ENCODE measurements at places on chromosomes 6 and 20.

GRCh38 chr6:113524826-113525225 lies 332.3 kb upstream of the MARCKS start:
- no peak for DNase-seq

DNA sequence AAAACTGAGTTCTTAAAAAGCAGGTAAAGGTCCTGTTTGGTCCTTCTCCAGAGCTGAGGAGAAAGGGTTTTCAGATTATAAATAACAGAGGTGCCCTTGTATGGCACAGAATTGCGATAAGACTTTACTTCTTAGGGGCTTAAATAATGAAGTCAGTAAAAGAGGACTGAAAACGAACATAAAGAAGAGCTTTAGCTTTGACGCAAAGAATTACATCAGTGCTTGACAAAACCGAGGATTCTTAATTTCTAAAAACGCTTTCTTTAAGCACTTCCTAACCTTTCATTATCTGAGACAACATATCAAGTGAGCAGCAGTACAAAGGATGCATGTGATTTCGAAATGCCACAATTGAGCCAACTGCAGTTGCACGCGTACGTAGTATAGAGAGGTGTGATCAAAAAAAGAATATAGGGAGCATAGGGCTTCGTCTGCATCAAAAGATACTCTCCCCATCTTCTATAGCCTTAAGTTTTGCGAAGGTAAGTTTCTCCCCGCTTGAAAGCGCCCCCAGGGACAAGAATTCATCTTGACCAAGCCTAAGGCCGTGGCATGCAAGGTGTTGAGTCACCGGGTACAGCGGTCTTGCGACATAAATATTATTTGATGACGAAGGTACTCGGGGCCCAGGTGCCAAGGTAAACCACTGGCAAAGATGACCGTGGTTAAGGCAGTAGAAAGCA lies 778 bp upstream of the LOC128125822 start:
- DNase-seq, result peak; percentile 39

GRCh38 chr6:137685798-137686375 lies 181.2 kb upstream of the TNFAIP3 start:
- no peak for DNase-seq

- DNase-seq, result peak; percentile 83
Measured at GRCh38 chr6:26554697-26555504, 16.7 kb downstream of the HMGN4 start.

- DNase-seq, result no peak
Measured at GRCh38 chr20:3162080-3162611, 2.5 kb upstream of the FASTKD5 start.

- no peak for DNase-seq
Measured at GRCh38 chr20:58753267-58753921, 60.8 kb downstream of the NPEPL1 start.

GRCh38 chr6:157987788-157988699 lies 6.4 kb downstream of the SYNJ2 start:
- no peak for DNase-seq

GRCh38 chr6:35019831-35020230 lies 121.3 kb downstream of the TCP11 start:
- no peak for DNase-seq

DNA sequence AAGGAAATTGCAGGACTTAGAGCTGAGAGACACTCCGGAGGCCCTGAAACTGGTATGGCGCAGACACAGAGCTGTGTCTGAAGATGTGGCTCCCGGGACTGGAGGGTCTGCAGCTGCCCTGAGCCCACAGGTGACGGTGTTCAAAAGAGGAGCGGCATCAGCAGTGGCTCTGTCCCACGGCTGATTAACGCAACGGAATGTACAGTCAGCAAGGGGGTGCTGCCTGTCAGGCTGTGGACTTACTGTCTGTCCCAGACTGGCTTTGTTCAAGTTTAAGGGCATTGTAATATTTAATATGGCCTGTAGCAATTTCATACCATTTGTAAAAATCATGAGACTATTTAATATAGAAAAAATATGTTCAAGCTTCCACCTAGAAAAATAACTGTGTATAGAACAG lies 228.0 kb upstream of the TAB2 start:
- DNase-seq, result no peak

- no peak for DNase-seq
Measured at GRCh38 chr6:147127587-147127986, 76.6 kb upstream of the STXBP5 start.

GRCh38 chr20:5432030-5432429 lies 115.3 kb upstream of the PROKR2 start:
- no peak for DNase-seq

DNA sequence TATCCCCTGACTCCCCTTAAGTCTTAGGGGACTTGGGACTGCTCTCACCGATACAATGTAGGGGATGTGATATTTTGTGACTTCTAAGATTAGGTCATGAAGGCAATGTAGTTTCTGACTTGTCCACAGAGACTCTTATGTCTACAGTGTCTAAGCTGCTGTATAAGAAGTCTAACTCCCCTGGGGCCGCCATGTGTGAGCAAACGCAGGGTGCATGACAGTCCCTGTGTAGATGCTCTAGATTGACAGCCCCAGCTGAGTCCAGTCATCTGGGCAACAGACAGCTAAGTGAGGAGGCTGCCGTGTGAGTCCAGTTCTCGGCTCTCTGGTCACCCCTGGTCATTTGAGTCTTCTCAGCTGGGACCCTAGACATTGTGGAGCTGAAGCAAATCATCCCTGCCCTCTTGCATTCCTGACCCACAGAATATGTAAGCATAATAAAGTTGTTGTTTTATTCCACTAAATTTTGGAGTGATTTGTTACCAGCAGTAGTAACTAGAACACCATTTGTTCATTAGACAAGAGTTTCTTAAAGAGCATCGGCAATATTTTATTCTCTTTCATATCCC lies 743.3 kb upstream of the CHD6 start:
- DNase-seq, result no peak

DNA sequence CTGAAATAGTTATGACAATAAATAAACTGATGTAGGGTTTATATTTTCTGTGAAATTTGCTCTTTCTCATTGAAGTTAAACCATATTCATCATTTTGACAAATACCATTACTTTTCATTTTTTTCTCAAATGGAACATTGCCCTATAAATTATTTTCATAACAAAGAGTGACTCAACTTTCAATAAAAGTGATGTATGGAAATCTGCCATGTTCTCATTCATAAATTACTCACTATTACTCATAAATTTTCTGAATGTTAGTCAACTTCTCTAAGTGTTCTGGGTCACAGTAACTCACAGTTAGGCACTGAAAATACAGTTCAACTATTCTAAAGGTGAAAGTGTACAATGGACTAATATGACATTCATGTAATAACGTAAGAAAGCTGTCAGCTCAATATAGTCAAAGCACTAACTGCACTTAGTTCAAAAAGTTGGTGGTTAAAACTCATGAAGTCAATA lies 19.0 kb upstream of the STX11 start:
- no peak for DNase-seq

DNA sequence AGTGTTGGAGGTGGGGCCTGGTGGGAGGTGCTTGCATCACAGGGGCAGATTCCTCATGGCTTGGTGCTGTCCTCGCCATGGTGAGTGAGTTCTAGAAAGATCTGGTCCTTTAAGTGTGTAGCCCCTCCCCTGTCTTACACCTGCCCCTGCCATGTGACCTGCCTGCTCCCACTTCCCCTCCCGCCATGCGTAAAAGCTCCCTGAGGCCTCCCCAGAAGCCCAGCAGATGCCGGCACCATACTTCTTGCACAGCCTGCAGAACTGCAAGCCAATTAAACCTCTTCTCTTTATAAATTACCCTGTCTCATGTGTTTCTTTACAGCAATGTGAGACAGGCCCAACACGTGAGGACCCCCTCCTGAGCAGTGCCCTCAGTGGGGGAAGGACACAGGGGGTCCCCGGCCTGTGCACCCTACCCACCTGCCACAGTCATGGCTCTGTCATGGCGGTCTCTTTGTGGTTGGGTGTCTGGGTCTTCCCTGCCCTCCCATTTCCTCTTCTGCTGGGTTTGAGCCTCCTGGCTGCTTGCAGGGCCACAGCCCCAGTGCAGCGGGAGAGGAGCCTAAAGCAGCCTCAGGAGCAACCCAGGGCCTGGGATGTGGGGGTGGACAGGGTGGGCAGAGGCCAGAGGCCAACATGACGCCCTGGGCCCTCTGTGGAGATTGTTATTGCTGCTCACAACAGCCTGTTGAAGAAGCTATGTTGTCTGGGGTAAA lies 87.2 kb upstream of the QKI start:
- DNase-seq, result no peak

GRCh38 chr20:4946986-4947385 lies 54.3 kb downstream of the SLC23A2 start:
- DNase-seq, result no peak

DNA sequence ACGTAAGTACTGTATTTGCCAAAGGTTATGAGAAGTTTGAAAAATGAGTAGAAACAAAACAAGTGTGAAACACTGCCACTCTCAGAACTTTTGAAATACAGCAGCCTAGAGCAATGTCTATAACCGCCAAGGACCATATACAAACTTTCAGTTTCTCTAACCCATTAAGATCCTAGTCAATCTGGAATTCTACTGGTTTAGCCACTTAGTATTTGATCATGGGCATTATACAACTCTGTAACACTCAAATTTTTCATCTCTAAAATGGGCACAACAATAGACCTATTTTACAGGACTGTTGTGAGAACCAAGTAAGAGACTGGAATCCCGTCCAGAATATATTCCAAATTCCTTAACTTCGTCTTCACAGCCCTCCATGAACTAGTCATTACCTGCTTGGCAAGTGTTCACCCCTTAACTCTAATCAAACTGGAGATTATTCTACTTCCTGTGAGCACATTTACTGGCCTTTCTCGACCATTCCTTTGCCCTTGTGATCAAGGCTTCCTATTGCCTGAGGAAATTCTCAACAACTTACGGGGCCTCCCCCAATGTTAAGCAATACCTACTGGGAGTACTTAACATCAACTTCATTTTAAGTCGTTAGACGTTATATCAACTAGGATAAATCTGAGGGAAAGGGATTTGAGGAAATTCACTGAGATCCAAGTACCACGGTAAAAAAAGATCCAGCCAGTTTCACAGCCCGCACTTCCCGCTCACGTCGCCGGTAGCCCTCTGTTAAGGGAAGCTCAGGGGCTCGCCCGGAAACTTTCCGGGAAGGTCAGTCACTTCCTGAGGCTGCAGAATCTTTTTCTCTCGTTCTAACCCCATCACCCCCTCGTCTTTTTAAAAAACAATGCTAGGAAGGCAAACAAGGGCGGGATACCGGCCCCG lies 1.1 kb downstream of the EIF2S2 start:
- DNase-seq, result peak; percentile 37

DNA sequence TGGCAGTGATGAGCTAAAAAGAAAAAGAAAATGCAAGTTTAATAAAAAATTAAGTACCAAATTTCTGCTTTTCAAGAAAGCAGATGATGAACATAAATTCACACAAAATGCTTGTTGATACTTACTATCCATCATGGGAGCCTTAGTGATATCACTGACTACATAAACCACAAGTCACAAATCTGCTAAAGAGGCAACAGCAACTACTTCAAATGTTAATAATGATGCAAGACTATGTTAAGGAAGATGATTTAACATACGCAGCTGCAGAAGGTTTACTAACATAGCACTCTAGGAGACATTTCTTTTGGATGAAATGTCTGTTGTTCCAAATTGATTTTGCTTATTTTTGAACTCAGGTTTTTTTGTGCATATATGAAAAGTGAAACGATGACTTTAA lies 18.6 kb downstream of the FYN start:
- DNase-seq, result no peak

DNA sequence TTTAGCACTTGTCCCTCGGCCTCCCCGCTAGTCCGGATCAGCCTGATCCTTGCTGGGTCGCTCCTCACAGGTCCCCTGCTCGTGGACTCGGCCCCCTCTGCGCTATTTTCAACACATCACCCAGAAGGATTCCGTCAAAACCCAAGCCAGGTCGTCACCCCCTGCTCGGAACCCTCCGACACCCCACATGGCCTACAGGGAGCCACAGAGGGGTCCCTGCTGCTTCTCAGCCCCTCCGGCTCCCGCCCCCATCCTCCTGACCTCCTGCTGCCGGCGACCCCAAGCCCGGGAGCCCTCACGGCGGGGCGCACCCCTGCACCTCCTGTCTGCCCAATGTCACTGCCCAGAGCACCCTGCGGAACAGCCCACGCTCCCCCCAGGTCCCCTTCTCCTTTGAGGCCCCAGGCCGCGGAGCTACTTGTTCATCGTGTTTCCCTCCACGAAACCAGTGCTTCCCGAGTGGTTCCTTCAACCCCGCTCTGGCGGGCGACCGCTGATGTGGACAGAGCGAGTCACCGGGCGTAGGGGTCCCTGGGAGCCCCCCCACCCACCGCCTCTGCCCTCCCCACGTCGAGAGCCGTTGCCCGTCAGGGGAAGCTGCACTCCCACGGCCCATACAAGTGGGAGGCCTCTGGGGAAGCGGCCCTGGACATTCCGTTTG lies 638 bp upstream of the MYL9 start:
- no peak for DNase-seq

DNA sequence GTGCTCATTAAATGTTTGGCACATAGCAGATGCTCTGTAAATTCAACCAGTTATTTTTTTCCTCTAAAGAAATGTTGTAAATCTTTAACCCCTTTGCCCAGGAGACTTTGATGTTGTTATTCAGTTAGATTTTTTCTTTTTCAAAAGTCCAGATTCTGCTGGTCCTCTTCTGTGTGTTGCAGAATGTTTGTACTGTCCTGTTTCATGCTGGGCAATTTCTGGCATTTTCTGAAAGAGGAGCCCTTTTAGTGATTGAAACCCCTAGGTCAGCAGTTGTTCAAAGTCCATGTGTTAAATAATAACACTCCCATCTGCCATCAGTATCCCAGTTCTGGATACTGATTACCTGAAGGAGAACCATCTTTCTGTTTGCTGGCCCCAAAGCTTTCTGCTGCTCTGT lies 1.3 kb upstream of the SLC17A1 start:
- DNase-seq, result no peak

GRCh38 chr6:154683756-154684523 lies 49.3 kb upstream of the SCAF8 start:
- no peak for DNase-seq

DNA sequence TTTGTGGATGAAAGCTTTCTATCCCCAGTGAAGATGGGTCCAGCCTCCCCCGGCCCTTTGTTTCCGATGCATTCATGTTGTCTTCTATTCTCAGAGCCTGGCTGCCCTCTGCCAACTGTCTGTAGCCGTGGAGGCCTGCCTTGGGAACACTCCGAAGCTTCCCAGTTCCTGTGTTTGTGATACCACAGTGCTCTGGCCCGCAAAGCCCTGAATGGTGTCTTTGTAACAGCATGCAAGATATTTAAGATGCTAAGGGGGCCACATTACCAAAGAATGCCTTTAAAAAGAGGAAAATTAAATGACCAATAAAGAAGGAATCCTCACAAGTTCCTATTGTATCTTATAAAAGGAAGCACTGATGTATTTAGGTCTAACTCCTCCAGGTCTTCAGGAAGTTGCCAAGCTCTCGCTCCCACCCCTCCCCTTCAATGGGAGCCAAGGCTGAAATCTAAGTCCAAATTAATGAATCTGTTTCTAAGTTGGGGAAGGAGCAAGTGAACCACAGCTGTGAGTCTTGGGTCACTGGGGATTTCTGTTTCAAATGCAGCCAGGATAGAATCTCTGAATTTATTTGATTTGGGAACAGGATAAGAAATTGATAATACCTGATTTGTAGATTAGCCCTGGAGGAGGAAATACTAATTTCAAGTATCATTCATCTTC lies 596.1 kb downstream of the QKI start:
- no peak for DNase-seq

GRCh38 chr6:53112404-53112803 lies 36.2 kb downstream of the GCM1 start:
- DNase-seq, result no peak

- DNase-seq, result no peak
Measured at GRCh38 chr6:42193491-42193894, 1.3 kb downstream of the GUCA1B start.

- DNase-seq, result peak; percentile 44
Measured at GRCh38 chr6:2857580-2858337, 16.1 kb upstream of the SERPINB1 start.

GRCh38 chr20:51437182-51437924 lies 105.2 kb downstream of the NFATC2 start:
- DNase-seq, result no peak

All from NCI-H2227 treated with DMSO at 0.1 percent for 48 hours (cell line).